Vagina (tissue), 2 donors: ENCODE measurements at places on chromosomes 16 and 17. TPM values are rescaled to one million over a fixed set of nuclear protein-coding genes. Genes with fewer than 3 reads are reported as not detected.

The GP2 gene
- total RNA-seq: not detected

The FA2H gene
- total RNA-seq: not detected

The GAN gene
- total RNA-seq: 20.9 TPM

The MFSD11 gene
- total RNA-seq: 24.1 TPM

The ZNF263 gene
- total RNA-seq: 29.7 TPM

DNA sequence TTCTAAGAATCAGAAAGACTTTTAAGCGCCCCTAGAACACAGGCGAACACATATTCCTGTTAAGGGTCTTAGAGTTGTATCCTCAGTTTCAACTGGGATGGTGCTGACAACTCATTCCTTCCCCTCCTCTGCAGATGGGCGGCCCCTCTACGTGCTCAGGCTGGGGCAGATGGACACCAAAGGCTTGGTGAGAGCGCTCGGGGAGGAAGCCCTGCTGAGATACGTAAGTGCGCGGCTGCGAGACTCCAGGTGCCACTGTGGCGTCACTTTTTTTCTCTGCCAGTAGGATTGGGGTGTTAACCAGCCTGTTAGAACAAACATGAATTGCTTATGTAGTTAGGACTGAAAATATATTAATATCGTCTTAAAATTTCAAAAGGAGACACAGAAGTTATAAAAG, 62.7 kb downstream of the SEC14L1 start:
- no peak overlapping the region for H3K4me3 ChIP-seq
- H3K36me3 ChIP-seq: peaks cover 4% of the 10 kb centered on the region
- H3K27ac ChIP-seq: no peak overlapping the region
- H3K4me1 ChIP-seq: no peaks in the 10 kb centered on the region
- no peak for DNase-seq
- H3K27me3 ChIP-seq: no peaks in the 10 kb centered on the region

- peaks cover 38% of the 10 kb centered on the region for H3K4me1 ChIP-seq
- DNase-seq: peak; percentile 86
- no peaks in the 10 kb centered on the region for H3K36me3 ChIP-seq
- H3K4me3 ChIP-seq: no peak overlapping the region
- no peaks in the 10 kb centered on the region for H3K27me3 ChIP-seq
- H3K27ac ChIP-seq: peak overlapping the region; percentile 79
Measured at GRCh38 chr17:64984851-64985521, 65.7 kb upstream of the LRRC37A3 start.

GRCh38 chr17:29764217-29764616, 141.5 kb upstream of the CORO6 start:
- H3K4me3 ChIP-seq: no peak overlapping the region
- no peak overlapping the region for H3K27ac ChIP-seq
- no peaks in the 10 kb centered on the region for H3K36me3 ChIP-seq
- DNase-seq: no peak
- H3K4me1 ChIP-seq: peaks cover 10% of the 10 kb centered on the region

DNA sequence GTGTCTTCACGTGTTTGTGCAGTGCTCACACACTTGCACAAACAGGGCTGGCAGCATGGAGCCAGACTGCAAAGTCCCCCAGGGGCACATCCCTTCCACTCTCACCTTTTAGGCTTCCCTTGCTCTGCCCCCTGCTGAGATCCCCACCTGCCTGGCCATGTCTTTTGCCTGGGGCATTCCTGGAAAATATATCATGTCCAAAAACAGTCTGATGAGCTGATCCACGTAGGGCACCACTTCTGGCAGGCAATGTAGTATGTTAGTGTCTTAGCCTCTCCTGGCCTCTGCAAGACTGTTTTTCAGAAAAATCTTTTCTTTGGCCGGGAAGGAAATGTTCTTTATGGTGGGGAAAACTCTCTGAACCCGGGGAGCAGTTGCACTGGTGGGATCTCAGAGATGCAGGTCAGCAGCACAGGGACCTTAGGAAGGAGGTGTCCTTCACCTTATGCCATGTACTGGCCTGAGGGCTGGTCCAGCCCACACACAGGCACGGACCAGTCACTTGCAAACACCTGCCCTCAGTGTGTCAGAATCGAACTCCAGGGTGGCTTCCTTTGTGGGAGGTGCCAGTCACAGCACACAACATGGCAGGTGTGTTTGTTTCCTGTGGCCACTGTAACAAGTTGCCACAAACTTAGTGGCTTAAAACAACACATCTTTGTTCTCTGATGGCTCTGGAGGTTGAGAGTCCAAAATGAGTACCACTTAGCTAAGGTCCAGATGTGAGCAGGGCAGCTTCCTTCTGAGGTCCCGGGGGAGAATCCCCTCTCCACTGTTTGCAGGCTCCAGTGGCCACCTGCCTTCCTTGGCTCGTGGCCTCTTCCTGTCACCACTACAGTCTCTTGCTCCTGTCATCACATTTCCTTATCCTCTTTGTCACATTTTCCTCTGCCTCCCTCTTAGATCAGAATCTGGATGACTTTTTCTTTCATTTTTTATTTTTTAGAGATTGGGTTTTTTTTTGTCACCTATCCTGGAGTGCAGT, 46.6 kb downstream of the MPRIP start:
- H3K27me3 ChIP-seq: no peaks in the 10 kb centered on the region
- H3K4me3 ChIP-seq: no peak overlapping the region
- no peaks in the 10 kb centered on the region for H3K36me3 ChIP-seq
- H3K4me1 ChIP-seq: peaks cover 66% of the 10 kb centered on the region

DNA sequence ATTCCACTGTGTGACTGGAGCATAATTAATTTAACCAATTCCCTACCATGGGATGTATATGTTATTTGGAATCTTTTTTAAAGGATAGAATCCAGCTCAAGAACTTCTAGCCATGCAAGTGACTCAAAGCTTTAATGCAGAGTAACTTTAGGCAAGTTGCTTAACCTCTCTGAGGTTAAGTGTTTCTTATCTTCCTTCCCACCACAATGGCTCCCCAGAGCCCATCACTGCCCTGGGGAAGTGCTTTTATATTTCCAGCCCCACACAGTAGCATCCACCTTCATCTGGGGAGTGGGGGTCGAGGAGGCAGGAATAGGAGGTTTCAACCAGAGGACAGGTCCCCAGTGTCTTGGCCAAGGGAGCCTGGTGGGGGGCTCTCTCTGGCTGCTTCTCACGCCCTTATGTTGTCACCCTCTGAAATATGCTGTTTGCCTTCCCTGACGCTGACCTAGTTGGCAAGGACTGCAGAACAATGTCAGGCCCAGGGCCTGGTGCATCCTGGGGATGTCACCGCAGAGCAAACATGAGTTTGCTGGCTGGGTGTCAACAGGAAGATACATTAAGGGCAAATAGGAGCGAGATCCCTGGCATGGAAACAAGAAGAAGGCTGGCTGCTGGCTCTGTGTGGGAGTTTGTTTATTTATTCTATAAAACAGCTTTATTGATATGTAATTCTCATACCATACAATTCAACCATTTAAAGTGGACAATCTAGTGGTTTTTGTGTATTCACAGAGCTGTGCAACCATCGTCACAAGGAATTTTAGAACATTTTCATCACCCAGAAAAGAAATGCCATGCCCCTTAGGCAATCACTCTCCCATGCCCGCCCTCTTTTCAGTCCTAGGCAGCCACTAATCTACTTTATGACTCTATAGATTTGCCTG, 46.6 kb upstream of the WSB1 start:
- peak; percentile 89 for DNase-seq
- H3K27me3 ChIP-seq: no peaks in the 10 kb centered on the region
- H3K36me3 ChIP-seq: no peaks in the 10 kb centered on the region
- peak overlapping the region; percentile 92 for H3K27ac ChIP-seq

DNA sequence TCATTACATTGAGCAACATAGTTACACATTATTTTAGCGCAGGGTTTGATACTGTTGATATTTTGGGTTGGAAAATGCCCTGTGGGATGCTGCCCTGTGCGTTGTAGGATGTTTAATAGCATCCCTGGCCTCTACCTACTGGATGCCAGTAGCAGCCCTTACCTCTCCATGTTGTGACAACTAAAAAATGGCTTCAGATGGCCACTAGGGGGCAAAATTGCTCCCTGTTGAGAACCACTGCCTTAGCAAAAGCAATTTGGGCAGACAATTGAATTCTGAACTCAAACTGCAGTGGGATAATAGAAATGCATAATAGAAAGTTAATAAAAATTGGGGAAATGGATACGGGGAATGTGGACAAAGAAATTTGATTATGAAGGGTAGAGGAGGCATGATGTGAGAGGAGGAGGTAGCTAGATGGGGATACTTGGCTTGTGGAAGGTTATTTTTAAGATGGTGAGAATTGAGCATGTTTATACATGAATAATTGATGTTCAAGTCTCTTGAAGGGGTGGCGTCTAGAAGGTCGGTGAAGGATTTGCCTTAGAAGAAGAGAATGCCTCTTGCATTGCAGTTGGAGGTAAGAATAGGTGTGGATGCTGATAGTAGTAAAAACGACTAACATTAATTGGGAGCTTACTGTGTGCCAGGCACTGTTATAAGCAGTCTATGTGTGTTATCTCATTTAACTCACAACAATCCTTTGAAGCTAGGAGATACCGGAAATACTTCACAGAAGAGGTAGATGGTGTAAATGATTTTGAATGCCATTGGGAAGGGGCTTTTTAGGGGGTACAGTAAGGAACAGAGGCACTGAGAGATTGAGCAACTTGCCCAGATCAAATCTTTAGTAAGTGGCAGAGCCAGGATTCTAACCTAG, 19.0 kb downstream of the HEATR9 start:
- H3K4me1 ChIP-seq: no peaks in the 10 kb centered on the region
- H3K27me3 ChIP-seq: no peaks in the 10 kb centered on the region
- no peak for DNase-seq
- H3K4me3 ChIP-seq: no peak overlapping the region
- H3K36me3 ChIP-seq: peaks cover 31% of the 10 kb centered on the region

GRCh38 chr17:75074532-75074931, 13.2 kb upstream of the SLC16A5 start:
- no peaks in the 10 kb centered on the region for H3K36me3 ChIP-seq
- H3K27ac ChIP-seq: no peak overlapping the region
- no peaks in the 10 kb centered on the region for H3K27me3 ChIP-seq
- no peak overlapping the region for H3K4me3 ChIP-seq
- no peak for DNase-seq

DNA sequence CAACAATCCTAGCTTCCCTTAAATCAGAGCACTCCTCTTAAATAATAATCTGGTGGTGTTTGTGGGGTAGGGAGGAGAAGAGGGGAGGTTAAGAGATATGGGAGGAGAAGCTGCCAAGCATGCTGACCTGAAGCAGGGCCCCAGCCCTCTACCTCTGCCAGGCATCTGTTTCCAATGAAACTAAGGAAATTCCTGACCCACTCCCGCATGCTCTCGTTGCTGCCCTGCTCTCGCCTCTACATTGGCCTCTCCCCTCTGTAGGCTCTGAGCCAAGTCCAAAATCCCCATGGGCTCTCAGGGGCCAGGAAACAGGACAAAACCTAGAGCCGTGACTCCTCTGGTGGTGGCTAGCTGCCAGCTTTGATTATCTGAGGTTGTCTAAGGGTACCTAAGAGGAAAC, 559.5 kb upstream of the CDH11 start:
- no peaks in the 10 kb centered on the region for H3K27me3 ChIP-seq
- DNase-seq: no peak
- H3K4me3 ChIP-seq: no peak overlapping the region
- H3K27ac ChIP-seq: no peak overlapping the region
- no peaks in the 10 kb centered on the region for H3K4me1 ChIP-seq

DNA sequence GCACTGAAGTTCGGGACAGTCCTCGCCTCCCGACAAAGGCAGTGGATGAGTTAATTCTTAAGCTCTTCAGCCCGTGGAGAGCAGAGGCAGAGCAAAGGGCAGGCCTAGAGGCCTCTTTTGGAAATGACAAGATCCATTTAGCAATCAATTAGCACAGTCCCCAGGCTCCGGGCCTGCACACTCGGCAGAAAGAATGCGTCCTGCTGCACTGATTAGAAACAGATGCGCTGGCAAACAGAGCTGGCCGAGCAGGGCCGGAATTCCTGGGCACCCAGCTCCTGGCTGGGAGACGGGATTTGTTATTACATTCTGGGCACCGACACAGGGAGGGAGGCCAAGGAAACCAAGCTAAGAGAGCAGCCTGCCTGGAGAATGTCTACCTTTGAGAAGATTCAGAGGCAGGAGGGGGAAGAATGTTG, 162.9 kb downstream of the COPRS start:
- DNase-seq: no peak
- H3K27me3 ChIP-seq: no peaks in the 10 kb centered on the region
- H3K4me1 ChIP-seq: peaks cover 44% of the 10 kb centered on the region
- H3K27ac ChIP-seq: peak overlapping the region; percentile 42
- H3K4me3 ChIP-seq: no peak overlapping the region
